Activated B cell treated with CpG ODN at 0.5 μM for 24 hours (primary cell): ENCODE measurements at places on chromosomes 7 and 10. TPM values are rescaled to one million over a fixed set of nuclear protein-coding genes. Genes with fewer than 3 reads are reported as not detected.

DNA sequence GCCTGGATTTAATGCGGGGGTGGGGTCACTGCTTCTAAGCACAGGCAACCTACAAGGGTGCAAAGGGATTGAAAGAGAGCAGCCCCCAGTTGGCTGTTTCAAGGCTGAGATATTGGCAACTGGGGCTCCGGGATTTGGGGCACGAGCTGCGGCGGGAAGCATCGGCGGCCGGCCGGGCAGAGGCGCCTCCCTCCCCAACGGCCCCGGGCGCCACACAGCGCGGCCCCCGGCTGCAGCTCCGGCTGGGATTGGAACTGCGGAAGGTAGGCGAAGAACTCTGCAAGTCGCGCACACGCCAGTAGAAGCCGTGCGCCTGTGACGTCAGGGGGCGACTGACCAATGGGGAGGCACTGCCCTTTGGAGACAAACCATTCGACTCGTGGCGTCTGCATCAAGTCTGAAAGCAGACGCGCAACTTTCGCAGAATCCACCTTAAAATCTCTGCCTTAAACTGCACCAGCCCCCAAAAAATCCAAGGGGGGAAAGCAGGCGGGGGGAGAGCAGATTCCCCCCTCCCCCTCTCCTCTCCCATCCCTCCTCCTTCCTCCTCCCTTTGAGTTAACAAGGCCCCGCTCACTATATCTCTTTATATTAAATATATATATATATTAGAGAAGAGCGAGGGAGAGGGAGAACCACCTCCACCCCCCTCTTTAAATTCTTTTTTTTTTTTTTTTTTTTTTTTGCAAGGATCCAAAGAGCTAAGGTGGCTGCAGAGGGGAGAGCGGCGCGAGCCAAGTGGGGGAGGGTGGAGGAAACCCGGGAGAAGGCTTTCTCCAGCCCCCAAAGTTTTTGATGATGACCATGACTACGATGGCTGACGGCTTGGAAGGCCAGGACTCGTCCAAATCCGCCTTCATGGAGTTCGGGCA is at the start of gene DLX6:
Gene DLX6 (plus strand): TSS at position 371 of the 872 bp plus-strand sequence. CDS start 425 bp downstream, at position 796.
- no peak for DNase-seq

GRCh38 chr7:105136221-105136620 is 122.2 kb downstream of the KMT2E start:
- no peak for DNase-seq

DNA sequence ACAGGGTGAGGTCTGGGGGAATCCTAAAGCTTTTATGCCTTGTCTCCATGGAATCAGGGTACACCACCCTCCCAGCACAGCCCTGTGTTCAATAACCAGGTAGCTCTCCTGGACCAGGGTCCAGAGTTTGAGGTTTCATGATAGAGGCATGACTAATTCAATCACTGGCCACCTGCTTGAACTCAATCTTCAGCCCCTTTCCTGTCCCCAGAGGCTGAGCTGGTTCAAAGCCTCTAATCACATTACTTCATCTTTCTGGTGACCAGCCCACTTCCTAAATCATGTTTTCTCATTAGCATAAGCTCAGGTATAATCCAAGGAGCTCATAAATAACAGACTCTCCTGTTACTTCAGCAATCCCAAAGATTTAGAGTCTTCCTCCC is 20.5 kb downstream of the CRPPA start:
- no peak for DNase-seq

DNA sequence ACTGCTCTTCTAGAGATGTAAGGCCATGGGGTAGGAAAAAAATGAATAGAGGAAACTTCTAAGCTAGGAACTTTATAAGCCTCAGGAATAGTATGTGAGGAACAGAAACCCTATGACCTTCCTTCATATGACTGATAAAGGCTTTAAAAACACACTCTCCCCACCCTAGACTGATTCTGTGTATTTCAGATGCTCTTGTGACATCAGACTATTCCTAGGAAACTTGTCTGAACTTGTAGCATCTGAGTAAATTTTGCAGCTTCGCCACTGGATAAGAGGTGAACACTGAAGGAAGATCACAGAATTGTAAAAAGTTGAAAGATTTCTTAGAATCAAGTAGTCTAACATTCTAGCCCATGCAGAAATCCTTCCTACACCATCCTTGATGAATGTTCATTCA is 31.0 kb upstream of the CBLL1 start:
- no peak for DNase-seq

- no peak for DNase-seq
Observed at GRCh38 chr7:151540146-151540545, 20.5 kb upstream of the RHEB start.

GRCh38 chr7:129667116-129667515 is 55.6 kb downstream of the NRF1 start:
- no peak for DNase-seq

DNA sequence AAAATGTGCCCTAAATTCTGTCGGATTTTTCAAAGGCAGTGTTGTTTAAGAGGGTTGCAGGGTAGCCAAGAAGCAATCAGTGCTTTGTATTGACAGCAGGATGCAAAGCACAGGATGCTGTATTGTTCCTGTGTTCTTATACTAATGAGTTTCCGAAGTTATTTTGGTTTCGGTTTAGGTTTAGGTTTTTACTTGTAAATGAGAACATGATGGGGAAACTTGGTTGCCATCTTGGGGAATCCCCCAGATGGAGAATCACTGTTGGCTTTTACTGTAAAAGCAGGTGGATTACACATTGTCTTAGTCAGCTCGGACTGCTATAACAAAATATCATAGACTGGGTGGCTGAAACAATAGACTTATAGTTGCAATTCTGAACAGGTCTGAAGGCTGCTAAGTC is 72.1 kb downstream of the INHBA start:
- DNase-seq: no peak

DNA sequence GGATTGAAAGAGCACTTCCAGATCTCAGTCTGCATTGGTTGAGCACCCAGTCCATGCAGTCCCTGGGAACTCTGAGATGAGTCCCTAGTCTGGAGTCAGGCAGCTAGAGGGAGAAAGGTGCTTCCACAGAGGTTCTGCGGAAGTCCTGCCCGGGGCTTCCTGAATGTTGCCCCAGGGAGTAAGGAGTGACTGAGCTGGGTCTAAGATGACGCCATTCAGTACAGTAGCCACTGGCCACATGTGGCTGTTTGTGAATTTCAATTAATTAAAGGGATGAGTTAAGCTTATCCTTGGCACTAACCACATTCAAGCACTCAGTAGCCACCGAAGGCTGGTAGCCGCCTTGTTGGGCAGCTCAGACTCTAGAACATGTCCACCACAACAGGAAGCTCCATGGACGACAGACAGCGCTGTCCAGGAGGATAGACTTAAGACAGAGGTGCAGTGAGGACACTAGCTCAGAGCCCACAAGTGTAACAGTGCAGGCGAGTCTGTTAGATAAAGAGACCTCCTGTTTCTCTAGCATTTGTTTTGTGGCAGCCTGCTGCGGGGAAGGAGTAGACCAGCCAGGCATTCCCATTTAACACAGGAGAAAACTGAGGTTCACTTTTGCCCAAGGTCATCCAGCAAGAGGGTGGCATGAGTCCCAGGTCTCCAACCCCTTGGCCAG is 101.6 kb upstream of the PPIF start:
- no peak for DNase-seq

- DNase-seq: no peak
Observed at GRCh38 chr10:11095374-11095801, 77.7 kb downstream of the CELF2 start.

DNA sequence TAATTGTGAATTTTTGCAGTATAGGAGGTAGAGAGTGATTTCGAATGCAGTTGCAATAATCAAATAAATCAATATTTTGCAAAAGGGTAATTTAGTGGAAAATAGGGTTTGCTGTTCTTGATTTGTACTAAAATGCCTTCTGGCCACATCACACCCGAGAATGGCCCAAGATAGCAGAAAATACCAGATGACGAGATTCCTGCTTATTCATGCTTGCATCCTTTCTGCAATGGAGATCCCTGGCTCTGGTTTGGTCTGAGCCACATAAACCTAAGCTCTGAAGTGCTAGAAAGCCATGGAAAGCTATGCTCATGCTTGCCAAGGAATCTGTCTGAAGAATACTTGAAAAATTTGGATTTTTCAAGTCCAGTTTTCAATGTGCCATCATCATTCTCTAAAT is 634.2 kb upstream of the COBL start:
- no peak for DNase-seq

GRCh38 chr7:155469-155900 is 36.9 kb upstream of the FAM20C start:
- DNase-seq: no peak

DNA sequence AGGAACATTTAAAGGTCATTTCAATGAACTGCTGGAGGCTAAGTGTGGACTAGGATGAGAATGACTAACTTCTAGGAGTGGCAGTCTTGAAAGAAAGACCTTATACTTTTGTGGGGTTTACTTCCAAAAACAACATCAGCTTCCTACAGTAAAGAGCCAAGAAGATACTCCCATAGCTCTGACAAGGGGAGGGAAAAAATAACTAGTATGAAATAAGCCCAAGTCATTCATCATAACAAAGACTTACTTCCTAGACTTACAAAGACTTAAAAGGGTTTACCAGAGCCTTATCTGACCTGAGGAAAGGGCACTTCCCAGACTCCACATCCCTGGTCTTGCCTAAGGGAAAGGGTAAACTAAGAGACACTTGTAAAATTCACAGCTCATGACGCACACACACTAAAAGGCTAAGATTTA is 31.7 kb downstream of the ARHGAP12 start:
- DNase-seq: no peak

- DNase-seq: no peak
Observed at GRCh38 chr7:16098058-16098457, 323.3 kb downstream of the CRPPA start.

DNA sequence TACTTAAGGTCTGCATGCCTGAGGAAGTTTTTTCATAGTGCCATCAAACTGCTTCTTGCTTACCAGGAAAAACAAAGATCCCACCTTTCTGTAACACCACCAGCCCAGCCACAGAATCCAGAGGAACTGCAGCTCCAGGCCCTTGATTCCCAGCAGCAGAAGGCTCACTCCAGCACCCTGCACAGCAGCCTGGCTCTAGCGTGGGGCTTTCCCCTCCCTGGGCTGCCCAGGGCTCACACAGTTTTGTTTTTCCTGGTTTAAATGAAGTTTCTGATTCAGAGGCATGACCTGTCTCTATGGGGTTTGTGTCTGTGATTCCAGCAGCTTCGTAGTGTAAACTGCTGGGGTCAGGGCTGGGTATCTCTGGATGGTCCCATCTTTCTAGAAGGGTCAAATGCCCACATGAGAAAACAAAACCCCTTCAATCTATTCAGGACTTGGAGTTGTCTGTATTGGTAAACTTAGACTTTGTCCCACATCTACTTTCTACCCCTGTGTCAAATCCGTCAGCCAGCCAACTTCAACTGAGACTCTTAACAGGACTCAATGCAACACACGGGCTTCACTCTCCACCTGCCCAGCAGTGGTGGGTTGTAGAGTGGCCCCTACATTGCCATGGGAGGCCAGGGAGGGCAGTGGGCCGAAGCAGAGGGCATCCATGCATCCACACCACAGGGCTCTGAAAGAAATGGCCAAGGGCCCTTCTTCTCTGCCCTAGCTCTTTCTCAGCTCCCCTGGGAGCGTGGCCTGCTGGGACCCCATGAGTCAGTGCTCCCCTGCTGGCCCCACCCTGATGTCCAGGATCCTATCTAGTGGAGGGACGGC is 73.6 kb downstream of the ATXN7L1 start:
- DNase-seq: no peak

PIK3AP1 gene
- 156 and 157 TPM in 2 replicates for total RNA-seq

OGDHL gene
- total RNA-seq: not detected in 2 replicates

AMZ1 gene
- total RNA-seq: 5.9 and 8.3 TPM in 2 replicates

METTL27 gene
- total RNA-seq: 0.66 and 1.7 TPM in 2 replicates

DKK1 gene
- total RNA-seq: not detected in 2 replicates
